ENCODE measurements at places on chromosomes 12 and 14. TPM values are rescaled to one million over a fixed set of nuclear protein-coding genes. Genes with fewer than 3 reads are reported as not detected.

DNA sequence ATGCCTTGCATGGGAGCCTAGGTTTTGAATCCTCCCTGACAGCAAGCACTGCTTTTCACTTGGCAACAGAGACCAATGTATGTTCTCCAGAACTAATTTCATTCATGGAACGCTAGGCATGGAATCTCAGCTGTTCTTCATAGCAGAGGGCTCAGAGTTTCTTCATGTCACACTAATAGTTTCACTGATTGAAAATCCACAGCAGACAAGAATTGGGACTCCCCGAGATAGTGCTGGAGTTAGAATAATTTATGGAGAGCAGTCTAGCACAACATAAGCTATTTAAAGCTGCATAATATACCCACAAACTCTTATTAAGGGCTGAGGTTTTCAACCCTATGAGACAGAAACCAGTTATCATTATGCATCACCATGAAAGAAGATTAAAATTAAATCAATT is 342.5 kb downstream of the TMEM132D start:
- no peak for DNase-seq

The TAS2R43 gene
- total RNA-seq, result not detected

- DNase-seq, result no peak
Observed at GRCh38 chr12:93390549-93391297, 13.0 kb downstream of the NUDT4 start.

- DNase-seq, result no peak
Observed at GRCh38 chr14:38874721-38875120, 228.3 kb downstream of the SEC23A start.

The KRT72 gene
- total RNA-seq, result not detected
